ENCODE measurements at places on chromosomes 4 and X. TPM values are rescaled to one million over a fixed set of nuclear protein-coding genes. Genes with fewer than 3 reads are reported as not detected.

PIGA gene
- 20.7 TPM for total RNA-seq

FGFR3 gene
- not detected for total RNA-seq

RAB9B gene
- total RNA-seq = under 0.01 TPM

DNA sequence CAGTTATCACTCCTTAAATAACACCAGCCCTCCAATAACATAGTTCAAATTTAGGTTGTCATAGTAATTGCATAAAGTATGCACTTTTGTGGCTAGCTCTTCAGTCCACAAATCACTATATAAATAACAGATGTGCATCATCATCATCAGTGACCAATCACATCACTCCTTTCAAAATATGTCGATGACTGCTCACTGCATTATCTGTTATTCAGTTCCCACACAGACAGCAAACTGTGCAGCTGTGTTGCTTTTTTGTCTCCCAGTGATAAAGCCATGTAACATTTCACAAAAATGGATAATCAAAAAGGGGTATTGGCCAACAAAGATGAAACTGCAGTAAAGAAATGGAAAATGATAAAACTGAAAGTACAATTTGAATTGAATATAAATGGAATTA, 205.4 kb downstream of the DCLK2 start:
- DNase-seq = peak; percentile 82

DNA sequence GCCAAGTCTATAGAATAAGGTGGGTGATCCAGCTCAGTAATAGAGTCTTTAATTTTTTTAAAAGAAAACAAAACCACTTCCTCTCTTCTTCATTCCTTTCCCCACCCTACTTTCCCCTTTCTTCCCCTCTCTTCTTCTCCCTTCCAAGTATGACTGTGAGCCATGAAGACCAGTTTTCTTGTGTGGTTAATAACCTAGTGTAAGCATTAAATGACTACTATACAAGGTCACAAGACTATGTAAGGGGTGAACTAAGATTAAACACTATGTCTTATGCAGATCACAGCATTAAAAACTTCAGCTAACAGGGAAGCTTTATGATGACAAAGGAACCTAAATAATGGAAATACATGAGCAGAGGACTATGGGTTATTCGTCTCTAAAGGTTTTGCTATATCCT, 135.4 kb downstream of the GUCY2F start:
- DNase-seq = no peak

DNA sequence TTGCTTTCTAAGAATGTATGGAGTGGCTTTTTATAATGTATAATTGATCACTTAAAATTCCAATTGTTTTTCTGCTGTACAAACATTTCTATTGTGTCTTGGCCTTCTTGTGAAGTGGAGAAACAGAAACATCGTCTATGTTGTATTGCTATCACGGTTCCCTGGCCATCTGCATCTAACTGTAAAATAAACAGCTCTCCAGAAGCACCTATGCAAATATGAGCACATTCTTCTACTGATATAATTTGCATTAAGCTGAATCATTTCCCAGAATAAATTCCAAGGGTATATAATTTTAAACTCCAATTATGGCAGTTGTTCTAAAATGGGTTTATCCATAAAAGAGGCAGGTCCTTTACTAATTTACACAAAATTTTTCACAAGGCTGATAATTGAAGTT, 261.6 kb upstream of the STS start:
- DNase-seq = no peak
